T-cell (primary cell): ENCODE measurements at places on chromosomes 7 and 10. TPM values are rescaled to one million over a fixed set of nuclear protein-coding genes. Genes with fewer than 3 reads are reported as not detected.
A peak's percentile ranks its signal among the peaks of the same experiment; 100 is the strongest.

Gene PCDH15
- total RNA-seq = not detected

Gene HMX3
- total RNA-seq = not detected

Gene LRRD1
- total RNA-seq = not detected

DNA sequence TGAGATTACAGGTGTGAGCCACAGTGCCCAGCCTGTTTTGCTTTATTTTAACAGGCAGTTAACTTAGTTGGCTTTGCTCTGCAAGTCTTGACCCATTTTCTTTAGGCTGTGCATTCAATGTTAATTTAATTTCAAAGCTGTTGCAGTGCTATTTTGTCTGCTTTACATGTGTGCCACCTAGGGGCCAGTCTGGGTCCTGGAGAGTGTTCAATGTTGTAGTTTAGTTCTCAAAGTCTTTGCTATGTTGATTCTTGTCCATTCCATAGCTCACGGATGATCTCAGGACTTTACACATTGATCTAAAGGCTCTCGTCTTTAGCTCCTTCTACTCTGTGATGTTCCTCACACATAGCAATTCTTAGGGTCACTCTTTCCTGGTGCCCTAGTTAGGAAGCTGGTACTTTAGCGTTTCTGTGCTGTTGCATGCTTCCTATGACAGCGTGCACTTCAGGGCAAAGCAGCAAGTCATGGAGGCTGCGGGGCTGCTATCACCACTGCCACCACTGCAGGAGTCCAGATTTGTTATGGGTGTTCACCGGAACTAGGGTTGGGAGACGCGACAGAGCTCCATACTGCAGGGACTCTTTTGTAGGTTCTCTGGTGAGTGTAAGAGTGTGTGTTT lies 16.4 kb upstream of the ABCA13 start:
- peak; percentile 7 for DNase-seq

DNA sequence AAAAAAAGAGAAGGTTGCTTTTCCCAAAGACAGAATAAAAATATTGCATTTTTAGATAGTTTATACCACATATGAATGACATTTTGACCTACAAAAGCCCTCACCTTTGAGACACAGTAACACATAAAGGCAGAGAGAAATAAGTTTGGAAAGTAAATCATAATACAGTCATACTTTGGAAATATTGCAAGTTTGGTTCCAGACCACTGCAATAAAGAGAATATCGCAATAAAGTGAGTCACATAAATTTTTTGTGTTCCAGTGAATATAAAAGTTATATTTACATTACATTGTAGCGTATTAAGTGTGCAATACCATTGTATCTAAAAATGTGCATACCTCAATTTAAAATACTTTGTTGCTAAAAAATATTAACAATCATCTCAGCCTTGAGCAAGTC lies 40.3 kb downstream of the CCDC71L start:
- no peak for DNase-seq

DNA sequence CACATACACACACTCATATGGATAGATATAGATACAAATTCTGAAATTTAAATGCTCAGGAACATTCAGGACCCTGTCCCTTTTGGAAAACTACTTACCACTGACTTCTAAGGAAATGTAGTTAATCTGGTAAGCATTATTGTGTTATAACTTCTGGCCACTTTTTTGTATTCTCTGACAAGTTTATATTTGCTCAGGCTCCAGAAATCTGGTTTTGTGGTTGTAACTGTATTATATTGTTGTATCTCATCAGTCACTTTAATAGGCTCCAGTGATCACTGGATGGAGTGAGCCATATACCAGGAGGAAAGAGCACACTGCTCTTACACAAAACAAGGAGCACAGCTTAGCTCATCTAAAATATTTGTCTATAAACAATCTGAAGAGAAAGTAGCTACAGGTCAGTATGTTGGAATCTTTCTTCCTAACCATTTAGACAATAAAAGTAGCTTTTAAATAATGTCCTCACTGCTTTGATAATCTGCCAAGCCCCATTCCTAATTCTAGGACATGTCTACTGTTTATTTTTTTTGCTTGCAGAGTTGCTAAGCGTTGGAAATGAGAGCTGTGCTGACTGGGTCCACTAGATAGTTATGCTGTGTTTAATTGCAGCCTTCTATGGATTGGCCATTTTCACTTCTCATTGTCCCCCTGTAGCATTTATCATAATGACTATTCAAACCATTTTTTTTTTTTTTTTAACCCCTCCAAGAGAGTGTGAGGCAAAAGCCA lies 43.8 kb downstream of the SMNDC1 start:
- no peak for DNase-seq

DNA sequence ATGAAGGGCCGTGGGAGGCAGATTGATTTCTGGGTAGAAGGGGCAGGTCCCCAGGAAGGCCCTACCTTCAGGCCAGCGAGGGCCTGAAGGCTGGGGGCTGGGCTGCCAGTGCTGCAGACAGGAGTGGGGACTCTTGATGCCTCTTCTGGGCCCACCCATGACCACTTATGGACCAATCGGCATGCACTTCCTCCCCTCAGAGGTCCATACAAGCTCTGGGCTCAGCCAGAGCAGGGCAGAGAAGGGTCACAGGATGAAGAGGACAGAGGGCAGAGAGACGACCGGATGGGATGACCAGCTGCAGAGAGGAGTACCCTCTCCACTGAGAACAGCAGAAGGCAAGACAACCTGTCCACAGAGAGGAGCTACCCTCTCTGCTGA lies 120.1 kb downstream of the DYNC2I1 start:
- no peak for DNase-seq

DNA sequence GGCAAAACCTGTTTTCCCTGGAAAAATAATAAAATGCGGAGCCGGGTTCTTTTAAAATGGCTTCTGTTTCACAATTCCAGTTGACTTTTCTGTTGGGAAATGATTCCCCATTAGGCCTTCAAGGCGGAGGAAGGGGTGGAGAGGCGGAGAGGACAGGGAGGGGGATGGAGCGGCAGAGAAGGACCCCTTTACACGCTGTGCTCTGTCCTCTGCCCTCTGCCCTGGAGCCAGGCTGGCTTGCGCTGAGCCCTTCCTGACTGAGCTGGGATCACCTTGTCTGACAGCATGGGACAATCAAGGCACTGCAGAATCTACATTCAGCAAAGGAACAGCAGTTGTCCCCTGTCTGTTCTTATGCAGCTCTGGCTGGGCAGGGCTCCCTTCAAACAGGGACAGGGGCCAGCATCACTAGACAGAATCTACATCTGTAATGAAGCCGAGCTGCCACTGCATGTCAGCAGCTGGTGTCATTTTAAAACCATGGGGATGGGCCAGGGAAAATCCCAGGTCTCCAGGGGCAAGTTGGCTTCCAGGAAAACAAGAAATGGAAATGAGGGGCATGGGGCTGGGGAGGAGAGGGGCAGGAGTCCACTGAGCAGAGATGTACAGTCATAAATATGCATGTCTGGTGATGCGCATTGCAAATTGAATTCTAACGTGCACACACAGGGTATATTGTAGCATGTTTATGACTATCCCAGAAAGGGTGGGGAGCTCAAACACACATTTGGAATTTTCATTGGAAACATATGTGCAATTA lies 120.0 kb downstream of the MKX start:
- DNase-seq = no peak
